GM23248 (cell line): ENCODE measurements at places on chromosomes 6 and 20. TPM values are rescaled to one million over a fixed set of nuclear protein-coding genes. Genes with fewer than 3 reads are reported as not detected.
A peak's percentile ranks its signal among the peaks of the same experiment; 100 is the strongest.

- no peak for DNase-seq
Measured at GRCh38 chr6:136628996-136629395, 78.8 kb upstream of the MAP7 start.

GRCh38 chr6:148289153-148289552 lies 53.5 kb upstream of the SASH1 start:
- DNase-seq, result no peak

- DNase-seq, result peak; percentile 28
Measured at GRCh38 chr20:17281478-17281877, 54.6 kb downstream of the PCSK2 start.

DNA sequence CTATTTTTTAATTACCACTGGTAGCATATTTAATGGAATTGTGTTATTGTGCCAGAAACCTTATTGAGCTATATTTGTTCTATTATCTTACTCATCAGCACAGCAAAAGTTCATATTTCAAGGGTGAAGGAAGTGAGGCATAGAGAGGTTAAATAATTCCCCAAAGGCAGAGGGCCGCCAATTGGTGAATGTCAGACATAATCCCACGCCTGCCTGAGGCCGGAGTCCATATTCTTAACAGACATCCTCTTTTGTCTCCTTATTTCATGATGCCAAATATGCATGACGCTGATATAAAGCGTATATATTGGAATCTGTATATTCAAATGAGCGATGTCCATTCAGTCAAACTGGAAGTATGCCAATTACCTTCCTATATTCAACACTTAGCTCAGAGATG lies 505.0 kb upstream of the SLC35B3 start:
- no peak for DNase-seq

GRCh38 chr6:13715444-13715883 lies 3.8 kb upstream of the RANBP9 start:
- DNase-seq, result no peak

GRCh38 chr6:150409576-150410066 lies 40.8 kb downstream of the IYD start:
- no peak for DNase-seq

DNA sequence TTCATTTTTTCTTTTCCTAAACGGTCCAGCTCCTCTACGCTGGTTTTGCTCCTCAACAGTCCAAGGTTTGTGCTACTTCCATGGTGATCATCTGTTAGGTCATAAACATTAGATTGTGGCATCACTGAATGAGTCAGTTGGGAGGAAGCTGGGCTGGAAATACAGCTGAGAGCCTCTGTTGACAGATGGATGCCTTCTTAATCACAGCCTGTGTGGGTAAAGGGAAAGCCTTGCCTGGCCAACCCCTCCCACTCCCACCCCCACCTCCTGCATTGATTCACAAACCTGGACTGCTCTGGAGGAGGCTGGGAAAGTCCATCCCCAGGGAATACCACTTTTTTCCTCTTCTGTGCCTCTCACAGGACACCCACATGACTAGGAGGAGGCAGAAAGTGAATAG lies 180.6 kb upstream of the CCN2 start:
- peak; percentile 98 for DNase-seq

DNA sequence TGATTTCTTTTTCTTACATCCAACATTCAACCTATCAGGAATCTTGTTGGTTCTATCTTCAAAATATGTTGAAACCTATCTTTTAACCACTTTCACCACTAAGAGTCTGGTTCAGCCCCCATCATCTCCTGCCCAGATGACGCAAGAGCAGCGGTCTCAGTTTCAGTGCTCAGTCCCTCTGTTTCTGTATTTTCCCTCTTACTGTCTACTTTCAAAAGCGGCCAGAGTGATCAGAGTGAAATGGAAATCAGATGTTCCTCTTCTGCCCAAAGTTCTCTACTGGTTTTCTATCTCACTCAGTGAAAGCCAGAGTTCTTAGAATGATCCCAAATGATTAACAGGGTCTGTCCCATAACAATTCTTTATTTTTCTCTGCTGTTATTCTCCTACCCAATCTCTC lies 147.9 kb upstream of the PDE7B start:
- DNase-seq, result no peak

GRCh38 chr6:125154761-125155135 lies 1.2 kb downstream of the TPD52L1 start:
- peak; percentile 35 for DNase-seq

- DNase-seq, result no peak
Measured at GRCh38 chr6:155260686-155261085, 3.1 kb upstream of the CLDN20 start.

DNA sequence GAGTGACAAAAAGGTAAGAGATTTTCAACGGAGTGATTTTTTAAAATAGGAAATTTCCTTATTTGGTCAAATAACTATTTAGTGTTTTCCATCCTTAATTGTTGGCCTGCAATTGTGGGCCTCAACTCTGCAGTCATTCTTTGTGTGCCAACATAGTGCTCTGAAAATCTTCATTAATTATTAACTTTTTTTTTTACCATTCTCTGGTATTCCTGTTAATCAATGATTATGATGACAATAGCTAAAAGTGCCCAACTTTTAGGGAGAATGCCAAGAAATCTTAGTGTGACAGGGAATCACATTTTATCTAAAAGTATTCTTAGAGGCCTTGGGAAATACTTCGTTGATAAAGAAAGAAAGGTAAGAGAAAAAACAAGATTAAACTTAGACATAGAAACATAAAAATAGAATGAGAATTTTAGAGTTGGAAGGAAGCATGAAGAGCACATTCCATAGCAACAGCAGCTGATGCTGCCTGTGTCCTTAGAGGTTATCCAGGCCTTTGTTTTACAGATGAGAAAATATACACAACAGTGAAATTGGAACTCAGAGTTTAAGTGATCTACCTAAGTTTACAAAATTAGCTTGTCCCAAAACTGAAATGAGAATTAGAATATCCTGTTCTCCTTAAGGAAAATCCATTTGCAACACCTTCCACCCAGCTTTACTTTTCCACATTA lies 1.2 kb downstream of the GPRC6A start:
- DNase-seq, result no peak

IP6K3 gene
- not detected in 2 replicates for total RNA-seq

MATN4 gene
- total RNA-seq, result not detected in 2 replicates

UCKL1 gene
- 17.6 and 21.5 TPM in 2 replicates for total RNA-seq

FAM83B gene
- total RNA-seq, result not detected in 2 replicates

MUC21 gene
- not detected in 2 replicates for total RNA-seq

KIF13A gene
- total RNA-seq, result 46.0 and 47.3 TPM in 2 replicates
